ENCODE measurements at places on chromosomes 12 and 14. TPM values are rescaled to one million over a fixed set of nuclear protein-coding genes. Genes with fewer than 3 reads are reported as not detected.

Gene CLIP1
- 57.9 TPM for polyA plus RNA-seq

Gene CYP46A1
- polyA plus RNA-seq, result 13.4 TPM

Gene IGF1
- polyA plus RNA-seq, result 53.0 TPM

Gene RND1
- polyA plus RNA-seq, result 3.0 TPM

Gene PPP1R1A
- polyA plus RNA-seq, result 22.1 TPM

Gene TEAD4
- 1.3 TPM for polyA plus RNA-seq

Gene SLC10A1
- polyA plus RNA-seq, result 0.23 TPM

Gene KRT72
- 2.1 TPM for polyA plus RNA-seq

Gene CABP1
- 13.1 TPM for polyA plus RNA-seq

Gene C12orf75
- polyA plus RNA-seq, result 502 TPM

Gene CACNB3
- polyA plus RNA-seq, result 2.0 TPM
